Right ventricle myocardium inferior (tissue), 1 donor: ENCODE measurements at places on chromosomes 7 and 10. TPM values are rescaled to one million over a fixed set of nuclear protein-coding genes. Genes with fewer than 3 reads are reported as not detected.

ITGB8 gene
- total RNA-seq: 2.5 TPM

GRCh38 chr7:37786741-37787569, 61.4 kb upstream of the NME8 start:
- DNase-seq: no peak

IGFBP1 gene
- not detected for total RNA-seq

GRCh38 chr7:154976844-154977243, 26.1 kb downstream of the PAXIP1 start:
- no peak for DNase-seq

DNA sequence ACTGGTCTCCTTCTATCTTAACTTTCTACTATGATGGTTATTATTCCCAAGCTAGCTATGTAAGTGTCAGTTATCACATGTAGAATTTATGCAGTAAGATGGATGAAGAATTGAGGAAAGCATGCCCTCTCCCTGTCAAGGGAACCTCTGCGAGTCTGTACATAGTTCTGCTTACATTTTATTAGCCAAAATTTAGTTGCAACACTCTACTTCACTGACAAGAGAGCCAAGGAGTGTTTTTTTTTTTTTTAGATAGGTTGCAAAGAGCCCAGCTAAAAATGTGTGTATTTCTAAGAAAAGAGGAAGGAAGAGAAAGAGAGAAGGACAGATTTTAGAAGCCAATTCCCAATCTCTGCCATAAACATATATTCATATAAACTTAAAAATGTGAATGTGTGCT, 357.7 kb upstream of the LRRN3 start:
- DNase-seq: no peak

- DNase-seq: no peak
These were observed 57.1 kb downstream of the PLPP4 start for GRCh38 chr10:120514035-120514620.
